NCI-H2029 (cell line): ENCODE measurements at places on chromosomes 4 and X.

- no peak for DNase-seq
Measured at GRCh38 chrX:46913667-46914066, 1.4 kb downstream of the JADE3 start.

GRCh38 chr4:40540800-40541199 is 88.9 kb downstream of the RBM47 start:
- no peak for DNase-seq

GRCh38 chr4:105232374-105232773 is 85.7 kb downstream of the TET2 start:
- no peak for DNase-seq

- no peak for DNase-seq
Measured at GRCh38 chr4:86338989-86339388, 20.9 kb downstream of the MAPK10 start.

- no peak for DNase-seq
Measured at GRCh38 chr4:188986271-188986689, 847.0 kb downstream of the TRIML1 start.

- DNase-seq: no peak
Measured at GRCh38 chr4:236028-236427, 69.2 kb downstream of the ZNF732 start.

- DNase-seq: no peak
Measured at GRCh38 chrX:118730500-118731247, 3.3 kb downstream of the IL13RA1 start.

DNA sequence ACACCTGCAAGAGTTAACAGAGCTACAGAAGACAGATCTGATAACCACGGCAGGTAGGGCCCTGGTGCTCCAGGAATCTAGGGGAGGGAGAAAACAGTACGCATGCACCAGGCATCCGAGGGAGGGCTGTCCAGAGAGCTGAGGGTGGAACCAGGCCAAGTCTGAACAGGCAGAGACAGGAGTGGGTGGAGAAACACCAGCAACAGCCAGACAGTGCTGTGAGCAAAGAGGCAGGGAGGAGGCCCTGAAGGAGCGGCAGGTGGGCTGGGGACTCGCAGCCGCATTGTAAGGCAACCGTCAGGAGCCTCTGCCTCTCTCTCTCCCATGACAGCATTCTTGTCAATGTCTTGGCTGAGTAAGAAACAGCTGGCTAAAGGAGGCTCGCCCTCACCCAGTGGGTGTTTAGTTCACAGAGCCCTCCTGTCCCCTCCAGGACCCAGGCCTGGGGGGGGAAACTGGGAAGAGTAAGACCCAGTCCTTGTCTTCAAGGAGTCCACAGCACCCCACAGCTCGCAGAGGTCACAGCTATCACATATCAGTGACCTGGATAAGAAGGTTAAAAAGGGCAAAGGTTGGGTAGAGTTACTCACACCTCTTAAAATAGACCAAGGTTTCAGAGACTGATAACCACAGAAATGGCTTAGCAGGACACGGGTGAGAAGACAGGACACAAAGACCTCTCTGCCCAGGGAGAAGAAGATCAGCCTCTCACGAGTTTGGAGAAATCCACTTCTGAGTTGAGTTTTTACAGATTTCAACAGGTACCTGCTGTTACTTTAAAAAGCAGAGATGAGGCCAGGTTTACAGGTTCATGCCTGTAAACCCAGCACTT is 10.5 kb downstream of the ACSL1 start:
- DNase-seq: peak; percentile 83

DNA sequence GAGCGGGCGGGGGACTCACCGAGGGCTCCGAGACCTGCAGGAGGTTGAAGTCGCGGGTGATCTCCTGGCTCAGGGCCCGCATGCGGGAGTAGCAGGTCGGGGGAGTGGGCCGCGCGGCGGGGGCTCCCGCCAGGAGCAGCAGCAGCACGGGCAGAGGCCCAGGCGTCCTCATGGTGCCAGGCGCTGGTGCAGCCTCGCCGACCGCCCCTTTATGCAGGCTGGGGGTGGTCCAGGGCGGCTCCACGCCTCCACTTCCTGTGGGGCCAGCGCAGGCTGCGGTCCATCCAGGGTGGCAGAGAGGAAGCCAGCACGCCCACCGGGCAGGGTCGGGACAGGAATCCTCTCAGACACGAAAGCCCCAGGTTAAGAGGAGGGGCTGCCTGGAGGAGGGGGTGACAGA is at the start of gene CYTL1:
Gene CYTL1, minus strand, starts transcription at position 185 of the 400 bp plus-strand sequence. Its CDS starts 13 bp downstream, at position 172.
- DNase-seq: no peak

DNA sequence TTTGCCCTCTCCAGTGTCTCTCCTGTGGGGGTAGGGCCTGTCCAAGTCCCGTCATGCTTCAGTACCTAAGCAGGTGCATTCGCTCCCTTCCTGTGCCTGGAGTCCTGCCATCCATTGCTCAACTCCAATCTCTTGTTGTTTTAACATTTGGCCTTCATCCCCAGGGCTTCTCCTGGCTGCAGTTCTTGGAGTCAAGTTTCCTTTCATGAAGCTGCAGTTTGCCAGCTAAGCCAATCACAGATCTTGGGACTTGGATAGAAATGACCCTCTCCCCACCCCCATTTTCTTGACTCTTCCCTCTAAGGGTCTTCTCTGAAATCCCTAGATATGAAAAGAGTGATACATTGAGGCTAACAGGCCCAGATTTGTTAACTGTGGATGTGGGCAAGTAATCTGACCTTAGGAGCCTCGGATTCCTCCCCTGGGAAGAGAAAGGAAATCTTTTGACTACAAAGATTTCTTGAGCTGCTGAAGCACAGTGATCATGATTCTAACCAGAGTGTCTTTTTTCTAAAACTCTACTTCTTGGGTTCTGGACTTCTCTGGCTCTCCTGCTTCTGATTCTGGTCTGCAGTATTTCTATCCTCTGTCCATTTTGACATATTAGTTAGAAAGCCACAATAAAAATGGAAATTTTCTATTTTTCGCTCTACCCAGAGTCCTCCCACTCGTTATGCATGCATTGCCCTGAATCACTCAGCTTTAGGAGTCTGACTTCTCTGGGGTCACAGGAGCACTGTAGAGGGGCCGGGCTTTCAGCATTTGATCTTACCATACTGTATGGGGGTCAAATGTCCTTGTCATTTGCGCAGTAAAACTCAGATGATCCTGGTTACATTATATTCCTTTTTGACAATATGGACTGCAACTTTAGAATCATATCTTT is 61.0 kb downstream of the CHRNA9 start:
- peak; percentile 95 for DNase-seq

DNA sequence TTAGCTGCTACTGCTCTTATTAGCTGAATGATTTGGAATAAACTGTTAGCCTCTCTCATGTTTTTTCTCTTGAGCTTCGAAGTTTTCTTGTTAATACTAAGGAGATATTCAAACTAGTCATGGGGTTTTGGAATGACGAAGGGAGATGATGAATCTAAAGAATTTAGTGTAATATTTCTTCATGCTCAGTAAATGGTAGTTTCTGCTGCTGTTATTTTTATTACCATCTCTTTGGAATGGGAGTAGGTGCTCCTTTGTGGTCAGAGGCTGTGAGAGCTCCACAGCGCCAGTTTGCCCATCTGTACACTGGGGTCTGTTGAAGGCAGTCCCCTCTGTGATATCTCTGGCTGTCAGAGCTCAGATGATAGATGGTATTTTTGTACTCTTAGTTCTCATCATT is 33.7 kb downstream of the HTT start:
- DNase-seq: no peak

DNA sequence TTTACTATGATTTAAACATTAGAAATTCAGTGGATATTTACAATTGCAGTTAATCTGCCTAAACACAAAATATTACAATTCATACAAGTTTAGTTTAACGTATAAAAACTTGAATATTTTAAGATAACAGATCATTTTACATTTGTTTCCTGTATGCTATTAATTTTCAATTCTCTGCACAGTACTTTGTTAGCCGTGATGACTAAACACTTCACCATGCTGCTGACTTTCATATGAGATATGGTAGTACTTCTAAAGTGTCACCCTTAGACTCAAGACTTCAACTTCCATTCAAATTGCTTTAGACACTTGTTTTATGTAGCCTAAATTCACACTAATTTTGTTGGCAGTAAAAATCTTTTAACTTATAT is 1646.4 kb upstream of the ADGRL3 start:
- no peak for DNase-seq

GRCh38 chr4:72858328-72858727 is 211.2 kb downstream of the COX18 start:
- DNase-seq: no peak

DNA sequence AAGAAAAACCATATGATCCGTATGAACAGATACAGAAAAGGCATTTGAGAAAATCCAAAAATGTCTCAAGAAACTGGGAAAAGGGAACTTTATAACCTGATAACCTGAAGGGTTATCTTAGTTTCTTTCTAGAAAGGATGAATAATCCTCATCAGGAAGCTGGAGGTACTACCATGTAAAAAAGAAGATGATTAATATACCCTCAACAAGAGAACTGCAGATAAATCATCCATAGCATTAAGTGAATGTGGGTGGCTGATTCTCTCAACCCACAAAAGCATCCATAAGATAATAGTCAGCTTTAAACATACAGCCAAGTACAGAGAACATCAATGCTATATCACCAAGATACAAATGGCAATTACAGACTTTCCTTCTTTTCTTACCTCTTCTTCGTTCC is 26.4 kb downstream of the ANAPC10 start:
- no peak for DNase-seq

DNA sequence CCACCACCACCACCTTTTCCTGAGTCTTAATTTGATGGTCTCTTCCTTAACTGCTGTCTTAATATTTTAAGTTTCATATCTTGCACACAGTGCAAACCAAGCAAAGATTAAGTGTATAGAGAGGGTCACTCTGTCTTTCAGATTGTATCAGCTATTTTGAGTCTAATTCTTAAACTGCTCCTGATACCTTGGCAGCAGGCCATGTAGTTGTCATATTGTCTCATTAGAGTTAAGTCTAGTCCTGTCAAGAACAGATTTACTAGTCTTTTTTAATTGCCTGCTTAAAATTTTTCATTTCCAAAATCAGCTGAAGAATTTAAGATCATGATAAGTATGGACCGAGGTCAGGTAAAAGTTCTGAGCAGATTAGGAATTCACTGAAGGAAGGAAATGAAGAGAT is 51.5 kb downstream of the FHIP1A start:
- no peak for DNase-seq

GRCh38 chr4:33226783-33227182 is 2506.6 kb downstream of the PCDH7 start:
- DNase-seq: no peak

DNA sequence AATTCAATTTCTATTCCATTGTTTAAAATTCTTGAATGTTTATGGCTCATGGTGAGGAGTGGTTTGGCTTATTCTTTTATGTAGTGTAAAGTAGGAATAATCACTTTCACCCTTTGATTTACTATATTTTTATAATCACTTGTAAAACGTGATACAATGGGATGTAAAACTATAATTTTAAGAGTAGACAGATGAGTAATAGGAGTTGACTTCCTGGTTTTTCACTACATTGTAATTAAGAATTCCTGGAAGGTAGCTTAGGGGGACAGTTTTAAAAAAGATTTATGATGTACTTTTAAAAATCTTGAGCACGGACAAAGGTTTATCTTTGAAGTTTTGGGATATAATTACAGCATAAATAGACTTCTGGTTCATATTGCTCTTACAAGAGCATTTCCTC is 65.3 kb downstream of the PDGFC start:
- no peak for DNase-seq

DNA sequence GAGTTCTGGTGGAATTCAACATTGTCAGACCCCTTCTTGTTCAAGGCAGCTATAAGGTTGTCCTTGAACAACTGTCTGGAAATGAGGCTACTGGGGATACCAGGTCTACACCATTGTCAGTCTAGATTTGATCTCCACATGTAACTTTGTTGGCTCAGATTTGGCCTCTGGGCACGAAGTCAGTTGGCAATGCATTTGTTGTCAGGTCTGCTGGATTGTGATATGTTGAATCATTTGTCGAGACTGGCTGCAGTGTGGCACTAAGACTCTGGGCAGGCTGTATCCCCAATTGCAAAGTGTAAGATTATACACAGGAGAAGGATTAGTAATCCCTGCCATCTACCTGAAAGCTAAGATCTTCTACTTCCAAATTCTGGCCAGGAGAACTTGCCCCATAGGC is 26.5 kb downstream of the ZNF81 start:
- no peak for DNase-seq

GRCh38 chrX:49264460-49264859 is at the start of gene FOXP3:
Gene FOXP3 (minus strand): TSS chrX:49264710. CDS start chrX:49258505, 6,205 bp downstream.
- DNase-seq: no peak

DNA sequence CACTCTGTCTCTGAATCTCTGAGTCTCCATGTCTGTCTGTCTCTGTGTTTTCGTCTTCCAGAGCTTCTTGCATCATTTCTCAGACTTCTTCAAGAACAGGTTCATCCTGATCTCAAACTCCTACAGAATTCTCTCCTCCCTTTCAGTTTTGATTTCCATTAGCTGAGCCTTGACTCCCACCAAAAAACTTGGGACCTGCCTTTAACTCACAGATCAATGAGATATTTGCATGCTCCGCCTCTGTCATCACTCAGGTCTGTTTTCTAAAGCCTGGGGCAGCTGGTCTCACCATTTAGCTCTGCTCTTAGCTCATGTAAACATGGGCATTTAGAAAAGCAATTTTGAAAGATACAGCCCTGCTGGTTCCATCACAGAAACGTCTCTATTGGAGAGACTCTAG is 8.6 kb downstream of the DAPP1 start:
- no peak for DNase-seq

GRCh38 chrX:113954297-113954696 is 629.6 kb upstream of the HTR2C start:
- DNase-seq: no peak

- DNase-seq: no peak
Measured at GRCh38 chrX:129808158-129808828, 28.5 kb downstream of the SASH3 start.

DNA sequence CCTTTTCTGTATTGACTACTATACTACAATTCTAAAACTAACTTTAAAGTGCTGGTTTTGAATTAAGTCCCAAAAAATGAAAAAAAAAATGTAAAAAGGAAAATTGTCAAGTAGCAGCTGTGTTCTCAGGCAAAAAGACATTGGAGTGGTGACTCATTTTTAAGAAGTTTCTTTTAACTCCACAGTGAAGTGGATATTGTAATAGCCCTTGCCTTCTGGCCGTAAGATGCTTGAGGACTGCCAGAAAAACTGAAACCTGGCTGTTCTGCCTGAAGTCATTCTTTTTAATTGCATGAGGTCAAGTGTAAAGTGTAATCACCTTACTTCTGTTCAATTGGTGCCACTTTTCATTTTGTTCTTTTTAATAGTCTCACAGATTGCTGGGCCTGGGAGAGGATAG is 28.9 kb downstream of the SPANXD start:
- DNase-seq: no peak

GRCh38 chr4:179130122-179130714 is 1688.0 kb upstream of the AGA start:
- DNase-seq: no peak

DNA sequence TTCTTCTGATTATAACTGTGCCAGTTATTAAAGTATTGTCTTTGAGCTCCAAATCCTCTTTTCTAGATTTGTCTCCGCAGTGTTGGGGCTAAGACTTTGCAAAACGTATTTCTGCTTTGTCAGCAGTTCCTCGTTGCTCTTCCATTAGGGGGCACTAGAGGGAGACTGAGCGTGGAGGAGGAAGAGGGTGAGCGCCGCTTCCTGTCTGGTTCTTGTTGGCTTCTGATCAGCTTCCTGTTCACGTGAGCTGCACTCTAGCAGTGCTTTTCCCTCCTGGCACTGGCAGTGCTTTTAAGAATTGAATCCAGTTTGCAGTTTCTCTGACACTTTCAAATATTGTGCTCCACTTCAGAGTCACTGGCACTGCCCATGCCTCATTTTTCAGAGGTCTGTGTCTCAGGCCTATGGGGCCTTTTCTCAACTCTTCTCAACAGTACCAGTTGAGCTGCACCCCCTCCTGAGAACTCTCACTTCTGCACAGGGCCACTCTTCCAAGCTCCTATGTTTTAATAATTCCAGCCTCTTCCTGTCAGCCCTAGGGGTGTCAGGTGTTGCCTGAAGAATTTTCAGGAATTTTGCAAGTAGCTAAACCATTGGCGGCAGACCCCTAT is 54.4 kb upstream of the LCORL start:
- peak; percentile 46 for DNase-seq
